ENCODE measurements at places on chromosomes 12 and 14. TPM values are rescaled to one million over a fixed set of nuclear protein-coding genes. Genes with fewer than 3 reads are reported as not detected.

GRCh38 chr12:76356071-76356470 lies 7.9 kb upstream of the BBS10 start:
- no peak overlapping the region for H3K4me3 ChIP-seq
- peaks cover 39% of the 10 kb centered on the region for H3K36me3 ChIP-seq
- H3K27ac ChIP-seq, result no peak overlapping the region
- no peak for DNase-seq
- H3K27me3 ChIP-seq, result no peaks in the 10 kb centered on the region
- H3K4me1 ChIP-seq, result no peaks in the 10 kb centered on the region

DNA sequence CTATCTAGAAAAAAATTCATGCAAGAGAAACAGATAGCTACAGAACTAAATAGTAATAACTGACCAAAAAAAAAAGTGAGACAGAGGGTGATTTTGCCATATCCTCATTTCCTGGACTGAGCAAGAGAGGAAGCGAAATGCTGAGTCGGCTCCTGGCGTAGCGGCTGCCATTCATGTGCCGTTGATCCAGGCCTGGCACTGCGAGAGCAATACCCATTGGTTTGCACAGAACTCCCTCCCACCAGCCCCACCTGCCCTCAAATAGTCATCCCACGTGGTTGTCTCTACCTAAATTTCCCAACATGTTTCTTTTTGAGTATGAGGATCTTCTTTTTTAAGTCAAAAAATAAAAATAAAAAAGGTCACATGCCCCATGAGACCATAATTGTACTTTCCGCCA lies 9.4 kb upstream of the WNT5B start:
- DNase-seq, result peak; percentile 80
- no peaks in the 10 kb centered on the region for H3K36me3 ChIP-seq
- H3K4me1 ChIP-seq, result peaks cover 19% of the 10 kb centered on the region
- H3K4me3 ChIP-seq, result peak overlapping the region; percentile 0

DNA sequence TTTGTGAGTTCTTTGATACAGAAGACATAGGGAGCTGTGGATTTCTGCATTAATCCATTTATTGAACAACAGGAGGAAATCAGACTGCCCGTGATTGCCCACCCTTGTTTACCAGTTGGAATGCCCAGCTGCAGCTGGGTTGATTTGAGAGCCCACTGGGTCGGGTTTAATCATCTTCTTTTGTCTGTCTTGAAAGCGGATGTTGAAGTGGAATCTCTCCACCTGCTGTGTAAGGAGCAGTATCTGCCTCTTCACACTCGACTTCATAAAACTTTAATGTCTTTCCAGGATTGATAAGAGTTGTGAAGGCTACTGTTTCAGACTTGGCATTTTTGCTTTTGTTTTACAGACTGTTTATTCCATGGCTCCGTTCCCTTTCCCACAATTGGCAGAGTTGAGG lies 39.9 kb downstream of the TBC1D30 start:
- H3K4me3 ChIP-seq, result no peak overlapping the region
- no peak overlapping the region for H3K27ac ChIP-seq
- H3K4me1 ChIP-seq, result no peaks in the 10 kb centered on the region
- H3K27me3 ChIP-seq, result no peaks in the 10 kb centered on the region
- no peaks in the 10 kb centered on the region for H3K36me3 ChIP-seq

- no peaks in the 10 kb centered on the region for H3K27me3 ChIP-seq
- no peaks in the 10 kb centered on the region for H3K36me3 ChIP-seq
- peaks cover 57% of the 10 kb centered on the region for H3K4me1 ChIP-seq
- no peak for DNase-seq
These were observed 15.7 kb downstream of the FAR2 start for GRCh38 chr12:29164477-29165393.

GRCh38 chr12:22313286-22313962 lies 21.1 kb downstream of the ST8SIA1 start:
- no peaks in the 10 kb centered on the region for H3K4me1 ChIP-seq
- no peak for DNase-seq
- H3K27me3 ChIP-seq, result no peaks in the 10 kb centered on the region
- no peaks in the 10 kb centered on the region for H3K36me3 ChIP-seq
- no peak overlapping the region for H3K27ac ChIP-seq

DNA sequence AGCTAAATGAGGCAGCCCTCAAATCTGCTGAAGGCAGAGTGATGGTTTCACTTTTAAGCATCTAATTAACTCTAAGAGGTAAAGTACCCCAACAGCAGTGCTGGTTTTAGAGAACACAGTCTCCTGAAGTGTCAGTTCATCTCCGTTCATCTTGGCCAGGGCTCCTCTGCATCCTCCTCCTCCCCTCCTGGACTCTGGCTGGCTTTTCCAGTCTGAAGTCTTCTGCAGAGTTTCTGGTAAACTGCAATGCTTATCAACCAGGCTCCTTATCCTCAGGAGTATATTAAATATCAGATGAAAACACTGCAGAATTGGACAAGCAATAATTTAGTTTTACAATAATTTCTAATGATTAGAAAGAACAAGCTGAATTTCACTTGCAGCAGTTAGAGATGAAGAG lies 115.4 kb downstream of the GTF2A1 start:
- H3K27ac ChIP-seq, result no peak overlapping the region
- DNase-seq, result no peak
- no peak overlapping the region for H3K4me3 ChIP-seq

DNA sequence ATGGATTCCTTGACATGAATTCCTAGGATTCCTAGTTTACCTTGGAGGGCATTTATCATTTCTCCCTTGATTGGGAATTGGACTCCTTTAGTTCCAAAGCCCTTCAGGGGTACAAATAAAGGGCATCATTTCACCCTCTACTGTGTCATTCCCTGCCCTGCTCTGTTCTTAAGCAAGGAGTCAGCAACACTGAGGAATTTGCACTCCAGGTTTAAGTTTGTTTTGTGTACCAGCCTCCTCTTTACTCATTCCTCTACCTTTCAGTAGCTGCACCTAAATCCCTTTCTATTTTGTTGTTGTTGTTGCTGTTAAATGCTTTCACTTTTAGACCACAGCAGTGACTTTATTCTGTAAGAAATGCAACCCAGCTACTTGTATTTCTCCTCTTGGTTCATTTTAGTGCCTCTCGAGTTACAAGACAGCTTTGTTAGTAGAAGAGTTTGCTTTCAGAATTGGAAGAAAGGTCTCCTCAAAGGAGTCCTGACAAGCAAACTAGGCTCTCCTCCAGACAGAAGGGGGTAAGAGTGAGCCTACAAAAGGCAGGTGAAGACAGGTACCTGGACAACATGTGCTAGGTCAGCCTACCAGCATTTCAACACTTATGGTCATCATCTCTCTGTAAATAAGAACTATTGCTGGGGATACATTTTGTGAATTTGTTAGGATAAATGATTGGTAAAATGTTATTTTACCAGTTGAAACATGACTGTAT lies 90.0 kb downstream of the RMST start:
- DNase-seq, result no peak
- no peaks in the 10 kb centered on the region for H3K27me3 ChIP-seq
- H3K27ac ChIP-seq, result peak overlapping the region; percentile 32
- peaks cover 13% of the 10 kb centered on the region for H3K4me1 ChIP-seq

- H3K27me3 ChIP-seq, result no peaks in the 10 kb centered on the region
- H3K4me3 ChIP-seq, result no peak overlapping the region
- no peak for DNase-seq
- H3K27ac ChIP-seq, result no peak overlapping the region
- H3K4me1 ChIP-seq, result peaks cover 7% of the 10 kb centered on the region
These were observed 23.9 kb downstream of the NID2 start for GRCh38 chr14:52044791-52045522.

DNA sequence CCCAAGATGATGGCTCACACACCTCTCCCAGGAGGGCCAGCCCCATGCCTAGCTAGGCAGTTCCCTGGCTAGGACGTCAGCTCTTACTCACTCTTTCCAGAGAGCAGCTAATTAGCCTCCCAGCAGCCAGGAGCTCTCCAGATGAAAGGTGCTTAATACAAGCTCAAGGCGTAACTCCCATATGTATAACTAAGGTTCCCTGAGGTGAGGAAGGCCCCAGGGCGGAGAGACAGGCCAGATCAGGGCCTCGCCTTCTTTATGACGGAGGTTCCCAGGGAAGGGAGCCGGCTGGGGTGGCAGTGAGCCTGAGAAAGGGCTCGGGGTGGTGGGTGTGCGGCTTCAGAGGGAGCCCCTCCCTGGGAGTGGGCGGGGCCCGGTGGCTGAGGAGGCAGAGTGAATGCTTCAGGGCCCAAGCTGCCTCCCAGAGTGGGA lies 26.4 kb upstream of the ZFP36L1 start:
- peaks cover 37% of the 10 kb centered on the region for H3K4me1 ChIP-seq
- H3K27ac ChIP-seq, result peak overlapping the region; percentile 44
- no peaks in the 10 kb centered on the region for H3K36me3 ChIP-seq
- H3K27me3 ChIP-seq, result no peaks in the 10 kb centered on the region
- H3K4me3 ChIP-seq, result no peak overlapping the region

Gene TSPAN8
- total RNA-seq, result 15.3 TPM

Gene CCNK
- 53.6 TPM for total RNA-seq

Gene SMIM10L1
- 8.4 TPM for total RNA-seq

Gene GPRC5A
- total RNA-seq, result 482 TPM

Gene PALS1
- total RNA-seq, result 29.1 TPM

Gene TRHDE
- 12.5 TPM for total RNA-seq

Gene LTBP2
- 39.5 TPM for total RNA-seq

Gene FIGNL2
- total RNA-seq, result 0.95 TPM

Gene ZFHX2
- total RNA-seq, result 5.1 TPM

Gene KRT6C
- not detected for total RNA-seq

Gene PNN
- 42.9 TPM for total RNA-seq

All from lower lobe of right lung (tissue), 2 donors.